Thymus (tissue), 14 donors: ENCODE measurements at places on chromosomes 13 and 19. TPM values are rescaled to one million over a fixed set of nuclear protein-coding genes. Genes with fewer than 3 reads are reported as not detected.

DNA sequence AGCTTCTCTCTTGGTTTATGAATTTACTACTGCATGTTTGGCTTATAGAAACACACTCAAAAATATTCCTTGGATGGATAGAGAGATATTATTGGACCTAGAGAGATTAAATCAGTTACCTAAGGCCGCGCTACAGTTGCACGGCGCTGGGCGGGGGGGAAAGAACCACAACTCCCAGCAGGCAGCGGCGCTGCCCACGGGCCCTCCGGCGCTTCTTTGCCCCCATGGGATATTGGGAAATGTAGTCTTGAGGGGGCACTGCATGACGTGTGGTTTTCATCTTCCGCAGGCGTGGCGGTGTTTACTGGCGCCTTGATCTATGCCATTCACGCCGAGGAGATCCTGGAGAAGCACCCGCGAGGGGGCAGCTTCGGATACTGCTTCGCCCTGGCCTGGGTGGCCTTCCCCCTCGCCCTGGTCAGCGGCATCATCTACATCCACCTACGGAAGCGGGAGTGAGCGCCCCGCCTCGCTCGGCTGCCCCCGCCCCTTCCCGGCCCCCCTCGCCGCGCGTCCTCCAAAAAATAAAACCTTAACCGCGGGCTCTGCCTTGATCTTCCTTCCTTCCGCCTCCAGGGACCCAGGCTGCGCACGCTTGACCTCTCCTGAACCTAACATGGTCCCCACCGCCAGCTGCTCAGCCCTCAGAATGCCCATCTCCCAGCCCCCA is 4.8 kb downstream of the EMP3 start:
- peak overlapping the region; percentile 65 for H3K4me3 ChIP-seq
- peak overlapping the region; percentile 86 for H3K27ac ChIP-seq
- peaks cover 6% of the 10 kb centered on the region for H3K36me3 ChIP-seq
- peaks cover 29% of the 10 kb centered on the region for H3K4me1 ChIP-seq
- DNase-seq: peak; percentile 88
- H3K27me3 ChIP-seq: no peaks in the 10 kb centered on the region

- no peak for DNase-seq
- H3K36me3 ChIP-seq: peaks cover 29% of the 10 kb centered on the region
- no peaks in the 10 kb centered on the region for H3K27me3 ChIP-seq
- no peaks in the 10 kb centered on the region for H3K4me1 ChIP-seq
Measured at GRCh38 chr13:113325779-113326178, 28.7 kb downstream of the LAMP1 start.

DNA sequence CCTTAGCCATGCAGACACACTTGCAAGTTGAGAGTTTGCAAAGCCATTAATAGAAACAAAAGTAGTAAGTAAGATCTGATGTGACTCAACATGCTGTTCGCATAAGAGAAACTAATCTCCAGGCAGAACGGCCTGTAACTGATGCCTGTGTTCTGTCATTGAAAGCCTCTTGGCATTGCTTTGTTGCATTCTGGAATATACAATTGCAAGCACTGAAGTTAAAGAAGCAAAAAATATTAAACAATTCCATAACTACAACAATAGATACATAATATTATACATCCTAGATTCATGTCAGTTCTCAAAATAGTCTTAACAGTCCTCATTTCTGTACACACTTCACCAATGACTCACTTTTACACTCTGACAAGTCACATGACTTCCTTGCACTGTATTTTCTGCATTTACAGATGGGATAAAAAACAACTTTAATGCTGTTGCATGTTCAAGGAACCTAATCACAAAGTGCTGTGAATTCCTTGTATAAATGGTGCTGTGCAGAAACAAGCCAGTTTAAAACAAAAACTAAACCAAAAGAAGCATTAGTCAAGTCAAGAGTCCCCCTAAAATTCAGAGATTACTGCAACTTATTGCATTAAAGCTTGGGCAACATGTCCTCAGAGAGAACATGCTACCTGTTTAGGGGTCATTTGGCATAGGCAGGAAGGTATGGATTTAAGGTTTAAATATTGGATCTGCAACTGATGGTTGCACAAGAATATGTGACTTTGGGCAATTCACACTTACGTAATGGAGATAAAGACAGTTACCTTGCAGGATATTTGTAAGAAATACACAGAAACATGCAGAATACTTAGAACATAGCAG is 79.5 kb upstream of the SERP2 start:
- H3K4me1 ChIP-seq: peaks cover 48% of the 10 kb centered on the region
- H3K27ac ChIP-seq: peak overlapping the region; percentile 77
- no peak overlapping the region for H3K4me3 ChIP-seq
- no peaks in the 10 kb centered on the region for H3K36me3 ChIP-seq

TIMM44 gene
- total RNA-seq: 28.1 TPM

DNA sequence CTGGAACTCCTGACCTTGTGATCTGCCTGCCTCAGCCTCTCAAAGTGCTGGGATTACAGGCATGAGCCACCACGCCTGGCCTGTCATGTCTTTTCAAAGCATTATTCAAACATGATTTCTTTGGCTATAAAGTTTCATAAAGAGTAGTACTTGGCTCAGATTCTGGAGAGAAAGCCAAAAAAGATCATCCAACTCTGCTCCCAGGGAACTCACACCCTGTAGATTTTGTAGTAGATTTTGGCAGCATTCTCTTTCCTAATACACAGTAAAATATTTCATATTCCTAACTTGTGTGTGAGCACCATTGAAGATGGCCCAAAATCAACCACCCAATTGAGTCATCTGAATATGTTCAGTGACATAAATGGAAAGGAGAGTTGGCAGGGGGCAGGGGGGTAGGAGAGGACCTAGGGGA is 48.4 kb downstream of the CAB39L start:
- H3K36me3 ChIP-seq: no peaks in the 10 kb centered on the region
- H3K27ac ChIP-seq: peak overlapping the region; percentile 40
- H3K4me3 ChIP-seq: no peak overlapping the region
- H3K4me1 ChIP-seq: no peaks in the 10 kb centered on the region

DNA sequence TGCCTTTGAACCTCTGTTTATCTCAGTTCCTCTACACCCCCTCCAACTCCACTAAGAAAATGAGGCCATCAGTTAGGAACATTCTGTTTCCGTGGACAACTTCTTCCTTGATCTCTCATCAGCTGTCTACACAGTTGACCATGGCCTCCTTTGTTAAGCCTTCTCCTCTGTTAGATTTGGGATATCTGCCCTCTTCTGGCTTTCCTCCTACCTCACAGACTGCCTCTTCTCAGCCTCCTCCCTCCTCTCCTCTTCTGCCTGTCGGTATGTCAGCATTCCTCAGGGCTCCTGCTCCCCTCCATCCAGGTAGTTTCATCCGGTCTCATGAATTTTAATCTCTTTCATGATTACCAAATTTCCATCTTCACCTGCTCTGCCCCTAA is 454.9 kb downstream of the FOXO1 start:
- H3K4me1 ChIP-seq: no peaks in the 10 kb centered on the region
- no peak overlapping the region for H3K4me3 ChIP-seq
- no peaks in the 10 kb centered on the region for H3K27me3 ChIP-seq
- H3K27ac ChIP-seq: no peak overlapping the region
- no peaks in the 10 kb centered on the region for H3K36me3 ChIP-seq

DNA sequence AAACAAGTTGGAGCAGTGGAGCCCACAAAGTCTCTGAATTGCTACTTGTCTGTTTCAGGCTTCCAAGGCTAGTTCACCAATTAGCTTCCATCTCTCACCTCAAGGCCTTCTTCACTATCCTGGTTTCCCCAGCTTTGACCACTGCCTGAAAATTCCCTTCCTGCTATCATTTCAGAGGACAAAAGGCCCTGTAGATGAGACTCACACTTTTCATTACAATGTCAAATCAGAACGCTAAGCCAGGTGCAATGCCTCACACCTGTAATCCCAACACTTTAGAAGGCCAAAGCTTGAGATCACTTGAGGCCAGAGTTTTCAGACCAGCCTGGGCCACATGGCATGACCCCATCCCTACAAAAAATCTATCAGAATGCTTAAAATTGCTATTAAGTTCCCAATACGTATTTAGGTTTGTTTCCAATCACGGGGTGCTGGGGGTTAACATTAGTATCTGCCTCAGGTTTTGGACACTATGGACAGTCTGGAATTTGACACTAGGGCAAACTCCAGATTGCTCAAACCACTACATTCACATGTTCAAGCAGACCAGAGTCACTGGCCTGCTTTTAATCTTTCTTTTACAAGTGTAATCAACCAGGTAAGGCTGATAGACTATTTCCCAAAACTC is 5.5 kb downstream of the TPT1 start:
- peak overlapping the region; percentile 31 for H3K27ac ChIP-seq
- H3K27me3 ChIP-seq: no peaks in the 10 kb centered on the region
- H3K4me3 ChIP-seq: no peak overlapping the region
- H3K36me3 ChIP-seq: peaks cover 67% of the 10 kb centered on the region

DNA sequence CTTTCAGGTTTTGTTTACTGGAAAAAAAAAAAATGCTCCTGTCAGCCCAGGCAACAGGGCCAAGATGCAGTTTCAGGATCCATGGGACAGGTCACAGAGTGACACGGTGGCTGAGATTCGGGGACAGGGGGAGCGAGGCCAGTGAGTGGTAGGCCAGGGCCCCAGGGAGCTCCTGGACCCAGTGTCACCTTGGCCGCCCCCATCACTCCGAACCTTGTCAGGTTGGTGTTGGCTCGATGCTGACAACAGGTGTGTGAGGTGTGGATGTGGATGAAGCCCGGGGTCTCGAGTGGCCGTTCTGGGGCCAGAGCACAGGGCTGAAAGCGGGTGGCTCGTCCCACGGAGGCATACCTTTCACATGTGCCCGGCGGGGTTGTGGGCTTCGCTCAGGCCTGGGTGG is 6.1 kb upstream of the UQCR11 start:
- no peak overlapping the region for H3K27ac ChIP-seq
- no peak overlapping the region for H3K4me3 ChIP-seq
- no peak for DNase-seq
- H3K27me3 ChIP-seq: no peaks in the 10 kb centered on the region
- H3K4me1 ChIP-seq: peaks cover 3% of the 10 kb centered on the region
- H3K36me3 ChIP-seq: peaks cover 72% of the 10 kb centered on the region

TPT1 gene
- total RNA-seq: 4,768 TPM

GRCh38 chr19:35106291-35106583 is 9.4 kb upstream of the FXYD3 start:
- no peaks in the 10 kb centered on the region for H3K4me1 ChIP-seq
- no peaks in the 10 kb centered on the region for H3K27me3 ChIP-seq
- DNase-seq: no peak
- H3K27ac ChIP-seq: no peak overlapping the region

DNA sequence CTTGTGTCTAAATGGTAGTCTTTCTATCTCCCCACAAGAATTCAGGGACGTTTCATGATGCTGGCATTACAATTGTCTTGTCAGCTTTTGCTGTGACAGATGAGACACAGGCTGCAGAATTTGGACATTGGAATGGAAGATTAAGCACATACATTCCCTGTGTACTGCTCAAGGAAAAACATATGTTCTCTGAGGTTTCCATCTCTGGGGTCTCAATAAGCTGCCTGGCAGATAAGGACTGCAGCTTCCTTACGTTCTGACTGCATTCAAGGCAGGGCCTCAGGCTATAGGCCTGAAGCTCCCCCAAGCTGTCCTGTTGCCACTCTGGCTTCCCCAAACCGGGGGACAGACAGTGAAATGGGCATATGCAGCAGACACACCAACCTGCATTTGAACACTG is 91.3 kb upstream of the KL start:
- no peak overlapping the region for H3K27ac ChIP-seq
- no peaks in the 10 kb centered on the region for H3K27me3 ChIP-seq
- no peaks in the 10 kb centered on the region for H3K4me1 ChIP-seq
- no peak for DNase-seq
- no peak overlapping the region for H3K4me3 ChIP-seq
- H3K36me3 ChIP-seq: no peaks in the 10 kb centered on the region

- H3K4me1 ChIP-seq: no peaks in the 10 kb centered on the region
- no peak overlapping the region for H3K4me3 ChIP-seq
- H3K27ac ChIP-seq: no peak overlapping the region
- DNase-seq: no peak
- no peaks in the 10 kb centered on the region for H3K36me3 ChIP-seq
- H3K27me3 ChIP-seq: no peaks in the 10 kb centered on the region
Measured at GRCh38 chr13:66765559-66765958, 464.6 kb downstream of the PCDH9 start.

ZNF175 gene
- total RNA-seq: 4.8 TPM

DNA sequence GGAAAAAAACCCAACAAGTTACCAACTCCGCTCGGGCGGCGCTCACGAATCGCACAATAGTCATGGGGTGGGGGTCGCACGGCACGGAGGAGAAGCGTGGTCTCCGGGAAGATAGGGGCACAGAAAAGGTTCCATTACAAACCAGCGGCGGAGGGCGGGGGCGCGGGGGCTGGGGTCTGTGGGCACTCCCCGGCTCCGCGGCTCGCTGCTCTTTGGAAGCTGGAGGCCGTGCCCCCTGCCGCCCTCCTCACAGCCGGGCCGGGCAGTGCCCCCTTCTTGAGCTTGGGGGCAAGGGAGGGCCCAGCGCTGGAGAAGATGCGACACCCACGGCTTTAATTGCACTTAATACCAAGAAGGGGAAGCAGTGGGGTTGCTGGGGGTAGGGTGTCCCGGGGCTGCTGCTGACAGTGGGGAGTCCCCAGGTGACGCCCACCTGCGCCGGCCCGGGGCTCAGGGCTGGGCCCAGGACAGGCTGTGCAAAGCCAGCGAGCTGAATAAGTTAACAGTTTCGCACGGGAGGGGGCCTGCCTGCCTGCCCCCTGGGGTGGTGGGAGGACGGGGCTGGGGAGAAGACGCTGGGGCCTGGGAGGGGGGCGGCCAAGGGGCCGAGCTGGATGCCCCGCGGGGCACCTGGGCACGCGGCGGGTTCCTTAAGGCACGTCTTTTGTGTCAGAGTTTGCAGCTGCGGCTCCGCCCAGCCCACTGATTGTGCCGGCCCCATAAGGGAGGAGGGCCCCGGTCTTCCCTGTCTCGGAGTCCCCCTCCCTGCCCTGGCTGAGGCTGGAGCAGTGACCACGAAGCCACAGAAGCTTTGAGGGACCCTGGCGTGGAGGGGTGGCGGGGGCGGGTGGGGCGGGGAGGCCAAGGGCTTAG is 9.8 kb downstream of the DCAF15 start:
- H3K27me3 ChIP-seq: no peaks in the 10 kb centered on the region
- no peak overlapping the region for H3K27ac ChIP-seq
- H3K4me3 ChIP-seq: no peak overlapping the region
- no peak for DNase-seq

DNA sequence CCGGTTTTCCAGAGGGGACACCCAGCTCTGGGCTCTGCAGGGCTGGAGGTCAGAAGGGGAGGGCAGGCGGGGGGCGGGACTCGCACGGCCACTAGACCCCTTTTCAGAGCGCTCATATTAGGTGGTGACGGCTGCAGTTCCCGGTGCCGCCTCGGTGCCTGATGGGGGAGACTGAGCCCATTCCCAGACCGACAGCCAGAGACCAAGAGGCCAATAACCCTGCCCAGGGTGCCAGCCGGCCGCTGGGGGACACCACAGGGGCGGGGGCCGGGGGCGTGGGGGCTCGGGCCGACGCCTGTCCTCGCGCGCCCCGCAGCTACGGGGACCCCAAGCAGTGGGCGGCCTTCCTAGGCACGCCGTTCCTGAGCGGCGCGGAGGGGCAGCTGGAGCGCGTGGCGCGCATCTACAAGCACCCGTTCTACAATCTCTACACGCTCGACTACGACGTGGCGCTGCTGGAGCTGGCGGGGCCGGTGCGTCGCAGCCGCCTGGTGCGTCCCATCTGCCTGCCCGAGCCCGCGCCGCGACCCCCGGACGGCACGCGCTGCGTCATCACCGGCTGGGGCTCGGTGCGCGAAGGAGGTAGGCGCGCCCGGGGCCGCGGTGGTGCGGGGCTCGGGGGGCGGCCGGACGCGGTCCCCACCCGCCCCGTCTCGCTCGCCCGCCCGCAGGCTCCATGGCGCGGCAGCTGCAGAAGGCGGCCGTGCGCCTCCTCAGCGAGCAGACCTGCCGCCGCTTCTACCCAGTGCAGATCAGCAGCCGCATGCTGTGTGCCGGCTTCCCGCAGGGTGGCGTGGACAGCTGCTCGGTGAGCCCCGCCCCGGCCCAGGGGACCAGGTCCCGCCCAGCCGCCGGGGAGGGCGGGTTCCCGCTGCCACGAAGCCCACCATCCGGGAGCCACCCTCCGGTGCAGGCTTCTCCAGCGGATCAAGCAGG is 2.4 kb downstream of the TIMM13 start:
- H3K27ac ChIP-seq: no peak overlapping the region
- H3K4me3 ChIP-seq: no peak overlapping the region
- H3K4me1 ChIP-seq: peaks cover 33% of the 10 kb centered on the region
- no peak for DNase-seq
